ENCODE measurements at places on chromosomes 13 and 19.

DNA sequence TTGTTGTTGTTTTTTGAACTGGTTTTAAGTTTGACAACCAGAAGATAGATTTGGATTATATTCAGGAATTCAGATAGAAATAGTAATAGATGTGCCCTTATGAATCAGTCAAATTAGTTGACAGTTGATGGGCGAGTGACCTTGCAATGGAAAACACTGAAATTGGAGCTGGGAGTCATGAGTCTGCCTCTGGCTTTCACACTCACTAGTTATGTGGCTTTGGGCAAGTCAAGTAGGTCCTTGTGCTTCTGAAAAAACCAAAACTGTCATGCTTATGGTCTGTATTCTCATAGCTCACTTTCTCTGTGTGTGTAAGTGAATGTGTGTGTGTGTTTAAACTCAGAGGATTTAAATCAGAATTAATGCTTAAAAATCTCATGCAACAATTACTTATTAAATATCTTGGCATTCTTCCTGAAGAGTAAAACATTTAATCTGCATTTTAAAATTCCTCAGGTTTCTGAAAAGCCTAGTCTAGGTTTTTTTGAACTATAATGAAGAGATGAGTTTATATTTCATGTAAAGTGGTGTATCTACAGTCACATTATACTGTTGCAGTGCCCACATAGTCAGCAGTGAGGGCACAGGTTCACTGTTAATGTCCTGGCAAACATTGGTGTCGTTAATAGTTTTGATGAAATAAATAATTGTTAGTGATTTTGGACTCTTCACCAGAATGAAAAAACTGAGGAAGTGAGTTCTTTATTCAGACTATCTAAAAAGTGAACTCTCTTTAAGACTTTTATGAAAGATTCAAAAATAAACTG is 32.5 kb downstream of the UCHL3 start:
- no peak for DNase-seq

DNA sequence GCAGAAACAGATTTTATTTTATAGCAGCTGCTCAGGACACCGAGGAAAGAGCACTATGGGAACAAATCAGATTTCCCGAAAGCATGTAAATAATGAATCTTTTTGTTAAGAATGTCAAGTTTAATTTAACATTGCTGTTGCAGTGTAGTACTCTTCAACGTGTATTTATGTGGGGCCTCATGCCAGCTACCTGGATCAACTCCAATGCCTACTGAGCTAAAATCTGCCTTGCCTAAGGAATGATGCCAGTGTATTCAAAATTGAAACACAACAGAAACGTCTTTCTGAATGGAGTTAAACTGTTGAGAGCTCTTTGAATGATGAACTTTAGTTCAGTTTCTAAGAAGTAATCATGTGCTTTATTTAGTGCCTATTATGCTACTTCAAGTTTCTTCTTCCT is 1379.8 kb upstream of the ATXN8OS start:
- no peak for DNase-seq

GRCh38 chr13:60139272-60139671 is 24.5 kb downstream of the DIAPH3 start:
- DNase-seq, result no peak

DNA sequence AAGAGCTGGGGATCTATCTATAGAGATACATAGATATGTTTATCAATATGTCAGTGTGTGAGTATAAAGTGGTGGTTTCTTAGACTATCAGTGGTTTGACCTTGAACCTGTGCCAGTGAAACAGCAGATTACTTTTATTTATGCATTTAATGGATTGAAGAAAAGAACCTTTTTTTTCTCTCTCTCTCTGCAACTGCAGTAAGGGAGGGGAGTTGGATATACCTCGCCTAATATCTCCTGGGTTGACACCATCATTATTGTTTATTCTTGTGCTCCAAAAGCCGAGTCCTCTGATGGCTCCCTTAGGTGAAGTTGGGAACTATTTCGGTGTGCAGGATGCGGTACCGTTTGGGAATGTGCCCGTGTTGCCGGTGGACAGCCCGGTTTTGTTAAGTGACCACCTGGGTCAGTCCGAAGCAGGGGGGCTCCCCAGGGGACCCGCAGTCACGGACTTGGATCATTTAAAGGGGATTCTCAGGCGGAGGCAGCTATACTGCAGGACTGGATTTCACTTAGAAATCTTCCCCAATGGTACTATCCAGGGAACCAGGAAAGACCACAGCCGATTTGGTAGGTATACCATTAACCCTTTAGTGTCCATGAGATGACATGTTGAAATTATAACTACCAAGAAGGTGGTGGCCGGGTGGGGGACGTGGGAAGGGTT is 880 bp downstream of the FGF9 start:
- no peak for DNase-seq

GRCh38 chr13:96533408-96533807 is 443.5 kb downstream of the HS6ST3 start:
- no peak for DNase-seq

DNA sequence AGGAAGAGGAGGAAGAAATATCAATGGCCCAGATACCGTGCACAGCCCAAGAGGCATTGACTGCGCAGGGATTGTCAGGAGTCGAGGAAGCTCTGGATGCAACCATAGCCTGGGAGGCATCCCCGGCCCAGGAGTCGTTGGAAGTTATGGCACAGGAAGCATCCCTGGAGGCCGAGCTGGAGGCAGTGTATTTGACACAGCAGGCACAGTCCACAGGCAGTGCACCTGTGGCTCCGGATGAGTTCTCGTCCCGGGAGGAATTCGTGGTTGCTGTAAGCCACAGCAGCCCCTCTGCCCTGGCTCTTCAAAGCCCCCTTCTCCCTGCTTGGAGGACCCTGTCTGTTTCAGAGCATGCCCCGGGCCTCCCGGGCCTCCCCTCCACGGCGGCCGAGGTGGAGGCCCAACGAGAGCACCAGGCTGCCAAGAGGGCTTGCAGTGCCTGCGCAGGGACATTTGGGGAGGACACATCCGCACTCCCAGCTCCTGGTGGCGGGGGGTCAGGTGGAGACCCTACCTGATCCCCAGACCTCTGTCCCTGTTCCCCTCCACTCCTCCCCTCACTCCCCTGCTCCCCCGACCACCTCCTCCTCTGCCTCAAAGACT is 36.0 kb downstream of the KEAP1 start:
- no peak for DNase-seq

DNA sequence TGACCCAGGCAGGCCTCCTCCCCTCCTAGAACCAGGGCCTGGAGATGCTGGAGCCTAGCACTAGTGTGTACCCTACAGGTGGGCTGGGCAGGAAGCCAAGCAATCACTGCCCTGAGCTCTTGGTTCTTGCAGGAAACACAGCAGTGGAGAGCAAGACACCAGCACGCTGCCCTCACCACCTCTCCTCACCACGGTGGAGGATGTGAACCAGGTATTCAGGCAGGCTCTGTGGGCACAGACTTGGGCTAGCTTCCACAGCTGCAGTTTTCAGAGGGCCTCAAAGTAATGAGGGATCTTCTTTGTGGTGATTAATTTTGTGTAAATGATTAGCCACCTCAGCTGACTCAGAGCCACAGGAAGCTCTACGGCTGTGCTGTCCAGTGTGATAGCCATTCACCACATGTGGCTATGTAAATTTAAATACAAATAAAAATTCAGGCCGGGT is 13.6 kb upstream of the GPI start:
- no peak for DNase-seq

DNA sequence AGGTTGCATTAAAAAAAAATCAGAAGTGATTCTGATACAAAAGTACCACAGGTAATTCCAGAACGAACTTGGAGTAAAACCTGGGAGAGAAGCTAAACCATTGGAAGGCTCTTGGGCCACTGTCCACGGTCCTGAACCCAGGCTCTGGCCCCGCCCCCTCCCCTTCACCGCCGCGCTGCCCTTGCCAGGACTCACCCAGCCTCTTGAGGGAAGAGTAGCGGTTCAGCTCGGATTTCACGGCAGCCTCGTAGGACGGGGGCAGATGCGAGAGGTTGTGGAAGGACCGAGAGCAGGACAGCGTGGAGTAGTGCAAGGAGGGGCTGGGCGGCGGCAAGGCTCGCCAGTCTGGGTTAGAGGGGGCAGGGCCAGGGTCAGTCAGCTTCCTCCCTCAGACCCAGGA is 5.7 kb downstream of the SHISA7 start:
- DNase-seq, result peak; percentile 92

DNA sequence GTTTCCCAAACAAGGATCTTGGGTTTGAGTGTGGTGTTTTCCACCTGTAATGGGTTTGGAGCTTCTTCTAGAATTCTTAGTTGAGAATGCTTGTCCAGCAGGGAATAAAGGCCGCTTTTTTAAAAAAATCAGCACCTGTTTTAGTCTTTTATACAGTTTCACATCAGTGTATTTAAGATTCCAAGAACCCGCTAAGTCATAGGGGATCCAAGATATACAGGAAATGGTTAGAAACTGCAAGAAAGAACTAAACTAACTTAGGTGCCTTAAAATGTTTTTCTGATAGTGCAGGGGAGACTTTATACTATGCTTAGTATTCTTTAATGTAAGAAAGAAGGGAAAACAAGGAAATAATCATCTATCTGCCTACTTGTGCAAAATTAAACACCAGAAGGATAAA is 74.7 kb downstream of the C13orf42 start:
- DNase-seq, result no peak

DNA sequence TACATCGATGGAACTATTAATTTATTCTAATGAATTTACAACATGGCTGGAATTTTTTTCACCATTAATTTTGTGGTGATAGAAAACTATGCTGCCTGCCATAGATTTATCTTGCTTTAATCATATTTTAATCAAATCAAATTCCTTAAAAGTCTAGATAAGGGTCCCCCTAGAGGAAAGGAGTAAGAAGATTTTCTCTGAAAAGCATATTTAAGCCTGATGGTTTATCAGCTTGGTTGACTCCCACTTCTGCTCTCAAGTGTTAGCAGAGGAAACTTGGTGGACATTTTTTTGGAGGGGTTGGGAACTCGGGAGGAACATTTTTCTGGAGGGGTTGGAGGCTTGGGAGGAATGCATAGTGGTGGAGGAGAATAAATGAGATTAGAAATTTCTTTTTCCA is 253.3 kb downstream of the KCNRG start:
- DNase-seq, result no peak

DNA sequence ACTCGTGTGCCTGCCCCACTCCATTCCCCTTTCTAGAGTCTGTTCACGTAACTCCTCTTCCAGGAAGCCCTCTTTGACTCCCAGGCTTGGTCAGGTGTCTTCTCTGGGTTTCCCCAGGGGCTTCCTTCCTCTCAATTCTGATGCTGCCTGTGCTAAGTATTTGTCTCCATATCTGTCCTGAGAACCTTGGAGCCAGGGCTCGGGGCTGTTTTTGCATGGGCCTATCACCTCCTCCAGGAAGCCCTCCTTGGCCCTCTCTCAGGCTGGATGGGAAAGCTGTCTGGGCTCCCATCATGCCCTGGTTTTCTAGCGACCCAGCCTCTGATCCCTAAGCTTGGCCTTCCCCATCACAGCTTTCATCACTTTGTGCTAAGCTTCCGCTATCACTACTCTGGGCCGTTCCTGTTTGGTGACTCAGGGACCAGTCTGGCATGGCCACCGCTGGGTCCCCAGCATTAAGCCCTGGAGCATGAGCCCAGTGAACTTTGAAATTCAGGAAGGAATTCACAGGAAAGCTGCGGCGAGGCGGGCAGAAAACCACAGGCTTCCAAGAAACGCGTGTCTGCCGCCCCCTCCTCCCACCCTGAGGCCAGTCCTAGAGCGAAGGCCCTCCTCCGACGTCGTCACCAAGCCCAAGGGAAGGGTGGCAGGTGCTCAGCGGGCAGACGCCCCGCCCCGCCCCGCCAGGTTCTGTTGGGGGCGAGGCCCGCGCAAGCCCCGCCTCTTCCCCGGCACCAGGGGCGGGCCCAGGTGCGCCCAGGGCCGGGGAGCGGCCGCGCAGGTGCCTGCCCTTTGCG is 486 bp upstream of the SPINT2 start:
- no peak for DNase-seq

DNA sequence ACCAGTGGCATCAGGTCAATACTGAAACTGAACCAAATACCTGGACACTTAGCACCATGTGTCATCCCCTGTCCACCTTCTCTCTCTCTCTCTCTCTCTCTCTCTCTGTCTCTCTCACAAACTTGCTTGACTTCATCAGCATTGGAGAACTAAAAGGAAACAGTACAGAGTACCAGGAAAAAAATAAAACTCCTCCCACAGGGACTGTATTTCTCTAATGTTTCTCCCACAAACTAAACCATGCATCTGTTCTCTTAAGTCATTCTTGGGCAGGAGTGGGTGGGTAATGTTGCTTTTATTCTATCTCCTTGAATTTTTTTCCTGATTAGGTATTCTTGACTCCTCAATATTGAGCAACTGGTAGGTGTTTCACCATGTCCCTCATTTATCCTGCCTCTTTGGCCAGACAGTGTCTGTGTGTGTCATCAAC is 112.9 kb upstream of the CACNA1A start:
- DNase-seq, result no peak

- DNase-seq, result no peak
Observed at GRCh38 chr13:99385161-99385560, 78.0 kb upstream of the GPR183 start.

DNA sequence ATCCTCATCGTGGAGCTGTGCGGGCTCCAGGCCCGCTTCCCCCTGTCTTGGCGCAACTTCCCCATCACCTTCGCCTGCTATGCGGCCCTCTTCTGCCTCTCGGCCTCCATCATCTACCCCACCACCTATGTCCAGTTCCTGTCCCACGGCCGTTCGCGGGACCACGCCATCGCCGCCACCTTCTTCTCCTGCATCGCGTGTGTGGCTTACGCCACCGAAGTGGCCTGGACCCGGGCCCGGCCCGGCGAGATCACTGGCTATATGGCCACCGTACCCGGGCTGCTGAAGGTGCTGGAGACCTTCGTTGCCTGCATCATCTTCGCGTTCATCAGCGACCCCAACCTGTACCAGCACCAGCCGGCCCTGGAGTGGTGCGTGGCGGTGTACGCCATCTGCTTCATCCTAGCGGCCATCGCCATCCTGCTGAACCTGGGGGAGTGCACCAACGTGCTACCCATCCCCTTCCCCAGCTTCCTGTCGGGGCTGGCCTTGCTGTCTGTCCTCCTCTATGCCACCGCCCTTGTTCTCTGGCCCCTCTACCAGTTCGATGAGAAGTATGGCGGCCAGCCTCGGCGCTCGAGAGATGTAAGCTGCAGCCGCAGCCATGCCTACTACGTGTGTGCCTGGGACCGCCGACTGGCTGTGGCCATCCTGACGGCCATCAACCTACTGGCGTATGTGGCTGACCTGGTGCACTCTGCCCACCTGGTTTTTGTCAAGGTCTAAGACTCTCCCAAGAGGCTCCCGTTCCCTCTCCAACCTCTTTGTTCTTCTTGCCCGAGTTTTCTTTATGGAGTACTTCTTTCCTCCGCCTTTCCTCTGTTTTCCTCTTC is 6.3 kb downstream of the MYADM start:
- DNase-seq, result no peak

- DNase-seq, result no peak
Observed at GRCh38 chr13:103203735-103204330, 137.6 kb upstream of the SLC10A2 start.
